AG09309 (cell line): ENCODE measurements at places on chromosomes 11 and 22.

DNA sequence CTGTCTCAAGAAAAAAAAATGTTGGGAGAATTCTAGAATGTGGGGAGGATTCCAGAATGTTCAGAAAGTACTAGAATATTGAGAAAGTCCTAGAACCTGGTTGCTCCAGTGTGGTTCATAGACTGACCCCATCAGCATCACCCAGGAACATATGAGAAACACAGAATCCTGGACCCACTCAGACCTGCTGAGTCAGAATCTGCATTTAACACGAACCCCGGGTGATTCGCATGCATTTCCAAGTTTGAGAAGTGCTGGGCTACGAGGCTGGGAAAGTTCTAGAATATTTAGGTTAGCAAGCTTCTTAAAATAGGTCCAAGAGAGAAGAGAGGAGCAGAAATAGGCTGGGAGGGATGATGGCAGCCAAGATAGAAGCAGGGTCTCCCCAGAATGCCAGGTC, 6.4 kb downstream of the C1QTNF6 start:
- DNase-seq = no peak

DNA sequence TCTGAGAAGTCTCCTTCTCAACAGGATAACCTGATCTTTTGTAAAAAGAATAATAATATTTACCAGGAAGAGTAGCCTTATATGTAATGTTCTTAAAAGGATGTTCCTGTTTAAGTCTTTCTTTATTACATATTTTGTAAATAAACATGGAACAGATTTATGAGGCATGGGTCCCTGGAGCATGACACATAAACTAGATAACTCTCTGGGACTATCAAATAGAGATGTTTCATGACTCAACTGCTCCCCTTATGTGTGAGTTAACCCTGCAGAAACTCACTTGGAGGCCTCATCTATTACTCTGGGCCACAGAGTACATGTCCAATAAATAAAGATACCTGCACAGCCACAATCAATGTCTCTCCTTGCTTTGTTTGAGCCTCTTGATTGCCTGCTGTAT, 64.6 kb downstream of the GDPD4 start:
- DNase-seq = no peak

DNA sequence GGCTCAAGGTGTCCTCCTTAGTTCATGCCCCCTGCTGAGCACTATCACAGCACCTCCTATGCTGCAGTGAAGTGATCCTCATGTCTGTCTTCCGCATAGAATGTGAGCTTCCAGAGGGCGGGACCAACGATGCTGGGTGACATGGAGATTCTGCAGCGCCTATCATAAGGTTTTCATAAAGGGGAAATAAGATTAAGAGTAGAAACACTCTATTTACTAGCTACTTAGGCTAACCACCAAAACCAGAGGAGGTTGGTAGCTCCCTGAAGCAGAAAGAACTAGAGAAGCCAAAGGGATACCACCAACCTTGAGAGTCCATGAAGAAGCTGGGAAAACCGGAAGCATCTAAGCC, 39.3 kb upstream of the POU2AF1 start:
- DNase-seq = no peak

GRCh38 chr11:24587635-24588034, 90.8 kb downstream of the LUZP2 start:
- no peak for DNase-seq

DNA sequence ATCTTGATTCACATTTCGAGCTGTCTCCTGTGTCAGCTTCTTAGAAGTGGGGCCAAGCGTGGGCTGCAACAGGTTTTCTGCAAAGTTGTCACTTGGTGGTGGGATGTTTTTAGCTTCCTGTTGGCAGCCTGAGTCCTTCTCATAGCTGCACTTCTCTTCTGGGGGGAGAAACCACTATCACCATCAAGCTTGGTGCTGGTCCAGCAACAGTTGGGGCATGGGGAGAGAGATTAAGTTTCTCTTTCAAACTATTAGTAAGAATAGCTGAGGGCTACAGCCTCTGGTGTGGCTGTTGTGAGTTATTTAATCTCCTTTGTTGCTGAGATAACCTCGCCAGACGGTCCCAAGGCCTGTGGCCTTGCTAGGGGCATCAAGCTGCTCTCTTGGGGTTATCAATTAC, 123.3 kb upstream of the CRYBB3 start:
- DNase-seq = no peak

- DNase-seq = no peak
Measured at GRCh38 chr11:17098038-17098437, 20.6 kb upstream of the RPS13 start.

DNA sequence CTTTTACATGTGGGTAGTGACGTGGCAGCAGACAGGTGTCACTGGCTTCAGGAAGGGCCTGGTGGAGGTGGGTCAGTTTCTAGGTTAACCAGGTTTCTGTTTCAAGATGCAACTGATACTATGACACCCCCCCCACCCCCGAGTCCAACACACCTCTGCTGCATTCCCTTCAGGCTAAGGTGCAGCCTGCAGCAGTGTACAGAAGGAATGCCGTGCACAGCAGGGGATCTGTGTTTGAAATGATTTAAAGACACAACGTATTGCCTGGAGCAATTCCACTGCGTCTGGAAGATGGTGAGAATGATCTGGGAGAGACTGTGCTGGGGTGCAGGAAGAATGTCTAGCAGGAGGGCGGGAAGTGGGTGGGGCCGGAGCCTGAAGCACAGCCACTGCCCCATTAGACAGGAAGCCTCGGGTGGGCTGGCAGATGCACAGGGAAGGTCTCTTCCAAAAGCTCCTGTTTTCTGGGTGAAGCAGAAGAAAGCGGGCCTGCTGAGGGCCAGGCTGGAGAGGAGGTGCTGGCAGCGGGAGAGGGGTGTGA, 11.9 kb upstream of the TESMIN start:
- no peak for DNase-seq

GRCh38 chr22:38777087-38777671, 16.8 kb downstream of the DNAL4 start:
- DNase-seq = no peak

- no peak for DNase-seq
Measured at GRCh38 chr11:8204025-8204424, 35.2 kb upstream of the RIC3 start.

DNA sequence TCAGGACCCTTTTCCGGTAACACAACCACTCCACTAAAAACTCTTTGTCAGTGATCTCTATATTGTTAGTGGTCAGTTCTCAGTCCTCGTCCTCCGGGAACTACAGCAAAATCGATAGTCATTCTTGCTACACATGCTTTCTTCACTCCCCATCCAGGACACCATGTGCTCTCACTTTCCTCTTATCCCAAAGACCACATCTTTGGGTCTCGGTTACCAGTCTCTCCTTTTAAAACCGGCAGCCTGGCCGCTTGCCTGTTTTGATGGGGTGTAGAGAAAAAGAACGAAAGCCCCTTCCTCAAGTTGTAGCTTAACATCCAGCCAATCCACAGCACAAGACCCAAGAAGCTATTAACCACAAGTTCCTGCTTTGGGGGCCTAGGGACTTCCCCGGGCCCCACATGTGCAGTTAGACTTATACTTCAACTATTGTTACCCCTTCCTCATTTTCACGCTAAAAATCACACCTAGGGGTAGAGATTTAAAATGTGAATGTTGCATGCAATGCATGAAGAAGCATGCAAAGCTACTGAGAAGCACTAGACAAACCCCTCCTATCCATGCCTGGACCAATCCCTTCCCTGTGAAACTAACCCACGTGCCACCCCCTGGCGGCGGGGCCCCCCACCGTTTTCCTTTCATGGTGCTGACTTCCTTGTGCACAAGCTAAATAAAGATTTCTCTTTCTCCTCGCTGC, 1.5 kb upstream of the TOLLIP start:
- DNase-seq = no peak

DNA sequence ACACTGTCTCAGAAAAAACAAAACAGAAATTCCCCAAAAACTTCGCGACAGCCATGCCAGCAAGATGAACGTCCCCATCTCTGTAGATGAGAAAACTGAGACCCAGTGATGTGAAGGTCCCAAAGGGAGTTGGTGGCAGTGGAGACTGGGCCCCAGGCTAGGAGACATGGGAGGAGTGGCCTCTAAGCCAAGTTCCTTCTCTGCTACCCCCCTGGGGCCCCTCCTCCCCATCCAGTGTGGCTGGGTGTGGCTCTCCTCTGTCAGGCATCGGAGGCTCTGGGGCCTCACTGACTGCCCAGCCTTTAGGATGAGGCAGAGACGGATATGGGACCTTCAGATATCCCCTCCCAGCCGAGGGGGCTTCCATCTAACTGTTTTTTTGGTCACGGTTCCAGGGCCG, 9.8 kb downstream of the RELT start:
- no peak for DNase-seq

DNA sequence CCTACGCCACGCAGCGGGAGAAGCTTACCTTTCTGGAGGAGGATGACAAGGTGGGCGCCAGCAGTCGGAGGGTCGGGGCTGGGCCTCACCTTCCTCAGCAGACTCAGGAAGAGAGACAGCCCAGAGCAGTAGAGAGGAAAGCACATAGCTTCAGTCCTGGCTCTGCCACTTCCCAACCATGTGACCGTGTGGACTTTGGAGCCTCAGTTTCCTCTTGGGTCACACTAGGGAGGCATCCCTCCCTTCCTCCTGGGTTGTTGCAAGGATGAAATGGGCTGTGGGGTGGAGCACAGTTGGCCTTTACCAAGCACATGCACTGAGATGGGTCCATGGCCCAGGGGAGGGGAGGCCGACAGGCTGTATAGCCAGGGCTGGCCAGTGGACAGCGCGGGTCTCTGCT, 12.9 kb downstream of the DPP3 start:
- no peak for DNase-seq
